Hippocampal formation (tissue), 2 donors: ENCODE measurements at places on chromosomes 6 and 20.

- DNase-seq = no peak
These were observed 22.7 kb downstream of the DSE start for GRCh38 chr6:116393430-116393829.

- DNase-seq = no peak
These were observed 7.6 kb downstream of the GNAS-AS1 start for GRCh38 chr20:58843128-58843556.

- peak; percentile 52 for DNase-seq
These were observed 8.6 kb upstream of the BTNL2 start for GRCh38 chr6:32415521-32416019.

- DNase-seq = no peak
These were observed 148.3 kb upstream of the DTNBP1 start for GRCh38 chr6:15811107-15811506.

GRCh38 chr6:133637436-133637835 lies 251.5 kb upstream of the TCF21 start:
- DNase-seq = no peak

DNA sequence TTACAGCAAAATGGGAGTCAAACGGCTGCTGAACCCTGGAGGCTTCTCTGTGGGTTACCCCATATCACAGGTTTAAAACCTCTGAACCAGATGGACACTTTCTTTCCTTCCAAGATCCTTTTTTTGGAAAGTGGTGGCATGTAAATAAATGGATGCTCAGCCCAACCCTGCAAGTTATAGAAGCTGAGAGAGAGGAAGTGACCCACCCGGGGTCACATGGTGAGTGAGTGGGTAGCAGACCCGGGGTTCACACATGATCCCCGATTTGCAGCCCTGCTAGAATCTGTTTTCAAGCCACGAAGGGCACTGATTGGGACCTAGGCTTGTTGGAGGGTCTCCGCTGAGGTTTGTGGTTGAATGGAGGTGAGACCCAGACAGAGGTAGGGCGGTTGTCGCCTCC lies 32.0 kb downstream of the SIRPA start:
- no peak for DNase-seq

- no peak for DNase-seq
These were observed 110.7 kb downstream of the CHD6 start for GRCh38 chr20:41507436-41507835.

GRCh38 chr6:31710523-31711219 lies 4.0 kb downstream of the LY6G6F start:
- DNase-seq = no peak

DNA sequence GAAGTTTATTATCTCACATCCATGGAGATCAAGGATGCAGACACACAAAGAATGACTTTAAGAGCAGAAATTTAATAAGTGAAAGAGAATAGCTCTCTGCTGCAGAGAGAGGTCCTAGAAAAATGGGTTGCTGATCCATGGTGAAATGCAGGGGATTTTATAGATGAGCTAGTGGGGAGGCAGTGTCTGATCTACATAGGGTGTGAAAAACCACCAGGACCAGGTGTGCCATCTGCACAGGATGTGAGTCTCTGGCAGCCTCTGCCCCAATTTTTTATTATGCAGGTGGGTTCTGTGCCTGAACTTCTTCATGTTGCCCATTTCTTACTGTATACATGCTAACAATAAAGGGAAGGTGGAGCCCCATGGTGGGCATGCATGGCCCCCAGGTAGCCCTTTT lies 19.9 kb upstream of the NANP start:
- no peak for DNase-seq

GRCh38 chr20:57398231-57398821 lies 7.1 kb downstream of the RBM38 start:
- DNase-seq = no peak

GRCh38 chr6:87197547-87197946 lies 42.2 kb downstream of the ZNF292 start:
- no peak for DNase-seq

DNA sequence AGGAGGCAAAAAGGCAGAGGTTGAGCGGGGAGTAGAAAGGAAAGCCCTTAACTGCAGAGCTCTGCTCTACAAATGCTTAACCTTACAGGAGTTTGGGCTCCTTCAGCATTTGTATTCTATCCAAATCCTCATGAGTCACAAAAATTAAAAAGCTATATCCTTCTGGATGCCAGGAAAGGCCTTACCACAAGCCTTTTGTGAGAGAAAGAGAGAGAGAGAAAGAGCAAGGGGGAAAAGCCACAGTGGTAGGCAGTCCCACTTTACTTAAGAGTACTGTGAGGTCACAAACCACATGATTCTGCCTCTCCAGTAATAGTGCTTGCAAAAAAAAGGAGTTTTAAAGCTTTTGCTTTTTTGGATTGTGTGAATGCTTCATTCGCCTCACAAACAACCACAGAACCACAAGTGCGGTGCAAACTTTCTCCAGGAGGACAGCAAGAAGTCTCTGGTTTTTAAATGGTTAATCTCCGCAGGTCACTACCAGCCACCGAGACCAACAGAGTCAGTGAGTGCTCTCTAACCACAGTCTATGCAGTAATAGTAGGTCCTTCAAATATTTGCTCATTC lies at the start of gene RUNX2:
RUNX2 (plus strand) TSS at position 375 of the 567 bp plus-strand sequence. CDS start 397 bp downstream, outside the sequence.
- DNase-seq = no peak

DNA sequence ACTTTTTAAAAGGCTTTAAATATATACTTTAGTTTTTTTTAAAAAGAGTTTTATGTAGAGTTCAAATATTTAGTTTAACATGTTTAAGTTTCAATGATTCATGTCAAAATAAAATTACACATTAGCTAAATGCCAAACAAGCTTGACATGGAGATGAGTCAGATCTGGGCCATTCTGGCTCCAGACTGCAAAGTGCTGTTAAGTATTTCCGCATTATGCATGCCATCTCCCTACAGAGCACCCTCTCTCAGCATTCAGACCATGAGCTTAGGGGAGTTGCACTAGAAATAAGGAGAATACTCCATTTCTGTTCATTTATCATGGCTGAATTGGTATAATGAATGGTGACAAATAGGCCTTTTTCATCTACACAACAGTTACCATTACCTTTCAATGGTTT lies 21.5 kb upstream of the HS3ST5 start:
- no peak for DNase-seq

- DNase-seq = peak; percentile 73
These were observed 5.8 kb downstream of the DDR1 start for GRCh38 chr6:30889921-30890645.

GRCh38 chr6:105320271-105320670 lies 82.6 kb downstream of the PREP start:
- DNase-seq = no peak

DNA sequence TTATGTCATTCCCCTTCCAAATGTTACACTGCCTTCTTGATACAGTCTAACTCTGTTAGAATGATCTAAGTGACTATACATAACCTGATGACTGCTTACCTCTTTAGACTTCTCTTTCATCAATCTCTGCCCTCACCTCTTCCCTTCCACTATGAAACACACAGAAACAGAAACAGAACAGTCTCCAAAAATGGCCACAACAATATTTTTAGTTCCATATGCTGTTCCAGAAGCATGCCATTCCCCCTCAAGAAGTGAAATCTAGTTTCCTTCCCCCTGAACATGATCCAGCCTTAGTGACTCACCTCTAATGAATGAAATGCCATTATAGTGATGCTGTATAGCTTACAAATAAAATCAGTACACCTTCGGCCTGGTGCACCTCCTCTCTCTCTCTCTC lies 229.3 kb upstream of the TENT5A start:
- DNase-seq = no peak
